ENCODE measurements at places on chromosomes 4 and X.

DNA sequence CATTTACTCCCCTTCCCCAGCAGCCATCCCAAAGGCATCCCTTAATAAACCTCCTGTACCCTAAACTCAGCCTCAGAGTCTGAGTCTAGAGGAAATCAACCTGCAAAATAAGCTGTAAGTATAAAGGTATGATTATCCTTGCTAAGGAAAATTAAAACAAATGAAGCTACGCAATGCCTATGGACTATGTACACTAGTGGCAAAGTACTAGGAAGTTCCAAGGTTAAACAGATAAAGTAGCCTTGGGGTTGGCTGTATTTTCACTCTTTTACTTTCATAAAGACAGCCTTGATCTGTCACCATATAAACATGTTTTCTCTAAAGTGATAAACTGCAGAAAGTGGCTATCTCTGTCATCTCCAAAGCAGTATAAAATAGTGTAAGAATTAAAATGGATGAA is 35.9 kb downstream of the MAP3K15 start:
- DNase-seq: no peak

- DNase-seq: no peak
Measured at GRCh38 chr4:66017671-66018070, 347.4 kb upstream of the EPHA5 start.

- no peak for DNase-seq
Measured at GRCh38 chr4:79360006-79360405, 34.1 kb upstream of the NAA11 start.

GRCh38 chr4:119097282-119097900 is 38.2 kb upstream of the MYOZ2 start:
- DNase-seq: no peak

DNA sequence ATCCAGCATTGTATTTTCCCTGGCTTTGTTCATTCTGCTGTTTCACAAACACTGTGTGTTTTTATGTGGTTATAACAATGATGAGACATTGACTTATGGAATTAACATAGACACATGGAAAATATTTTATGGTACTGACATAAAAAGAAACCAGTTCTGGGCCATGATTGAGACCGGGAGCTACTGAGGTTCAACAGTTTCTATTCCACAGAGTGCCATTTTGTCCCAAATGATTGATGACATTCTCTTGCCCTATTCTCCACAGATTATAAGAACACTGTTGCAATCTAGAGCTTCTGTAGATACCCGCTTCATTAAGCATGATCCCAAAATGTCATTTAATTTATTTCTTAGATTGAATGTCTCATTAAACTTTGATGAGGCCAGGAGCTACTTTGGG is 326.8 kb downstream of the RPA4 start:
- DNase-seq: no peak
